CD4-positive, alpha-beta T cell treated with Interleukin-12 subunit alpha and Interleukin-12 subunit beta, for 1 hour (primary cell): ENCODE measurements at places on chromosomes 5 and 9.
A peak's percentile ranks its signal among the peaks of the same experiment; 100 is the strongest.

DNA sequence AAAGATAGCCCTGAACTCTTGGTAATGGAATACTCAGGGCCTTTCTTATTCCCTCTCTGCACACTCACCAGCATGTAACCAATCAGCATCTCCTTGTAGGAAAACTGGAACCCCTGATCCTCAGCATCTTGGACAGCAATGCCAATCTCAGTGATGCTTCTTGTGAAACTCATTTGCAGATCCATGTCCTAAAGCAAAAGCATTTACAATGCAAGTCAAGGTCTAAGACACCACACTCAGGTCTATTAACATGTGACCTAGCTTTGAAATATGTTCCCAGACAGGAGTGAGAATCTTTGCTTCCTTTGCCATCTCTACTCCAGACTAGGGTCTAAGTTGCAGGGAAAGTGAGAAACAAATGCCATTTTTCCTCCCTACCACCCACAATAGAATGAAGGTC lies 38.2 kb downstream of the MROH2B start:
- DNase-seq = no peak

GRCh38 chr9:132162764-132163456 lies 1.1 kb downstream of the NTNG2 start:
- DNase-seq = peak; percentile 2

DNA sequence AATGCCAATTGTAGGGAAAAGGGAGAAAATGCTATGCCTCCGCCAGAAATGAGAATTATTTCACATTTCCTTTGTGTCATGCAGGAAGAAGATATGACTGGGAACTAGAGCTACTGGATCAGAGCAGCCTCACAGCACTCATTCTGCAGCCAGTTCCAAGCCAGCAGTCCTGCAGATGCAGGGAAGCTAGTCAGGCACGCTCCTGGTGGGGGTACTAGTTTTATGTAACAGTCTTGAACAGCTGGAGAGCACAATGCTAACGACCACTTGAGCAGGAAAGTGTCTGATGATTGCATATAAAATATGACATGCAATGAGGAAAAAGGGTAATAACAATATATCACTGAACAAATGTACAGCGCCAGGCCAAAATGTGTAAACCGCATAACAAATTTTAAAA lies 21.7 kb downstream of the CDH10 start:
- no peak for DNase-seq

DNA sequence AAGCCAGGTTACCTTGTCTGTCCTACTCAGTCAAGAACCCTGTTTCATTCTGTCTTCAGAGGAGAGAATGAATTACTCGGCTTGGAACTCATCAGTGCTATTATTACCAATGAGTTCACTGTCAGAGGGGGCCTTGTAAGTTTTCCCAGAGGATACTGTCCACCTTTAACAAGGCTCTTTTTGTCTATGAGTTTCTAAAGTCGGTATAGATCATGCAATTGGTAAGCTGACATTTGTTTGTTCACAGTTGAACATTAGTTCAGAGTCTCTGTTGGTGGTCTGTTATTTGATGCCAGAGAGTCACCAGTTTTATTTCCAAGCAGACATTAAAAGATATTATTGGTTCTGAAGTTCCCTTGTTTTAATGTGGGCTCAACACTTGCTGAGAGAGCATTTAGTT lies 58.1 kb upstream of the DHFR start:
- no peak for DNase-seq
